ENCODE measurements at places on chromosomes 6 and 20.

GRCh38 chr6:41917528-41917927 is 3.4 kb downstream of the MED20 start:
- DNase-seq, result no peak

DNA sequence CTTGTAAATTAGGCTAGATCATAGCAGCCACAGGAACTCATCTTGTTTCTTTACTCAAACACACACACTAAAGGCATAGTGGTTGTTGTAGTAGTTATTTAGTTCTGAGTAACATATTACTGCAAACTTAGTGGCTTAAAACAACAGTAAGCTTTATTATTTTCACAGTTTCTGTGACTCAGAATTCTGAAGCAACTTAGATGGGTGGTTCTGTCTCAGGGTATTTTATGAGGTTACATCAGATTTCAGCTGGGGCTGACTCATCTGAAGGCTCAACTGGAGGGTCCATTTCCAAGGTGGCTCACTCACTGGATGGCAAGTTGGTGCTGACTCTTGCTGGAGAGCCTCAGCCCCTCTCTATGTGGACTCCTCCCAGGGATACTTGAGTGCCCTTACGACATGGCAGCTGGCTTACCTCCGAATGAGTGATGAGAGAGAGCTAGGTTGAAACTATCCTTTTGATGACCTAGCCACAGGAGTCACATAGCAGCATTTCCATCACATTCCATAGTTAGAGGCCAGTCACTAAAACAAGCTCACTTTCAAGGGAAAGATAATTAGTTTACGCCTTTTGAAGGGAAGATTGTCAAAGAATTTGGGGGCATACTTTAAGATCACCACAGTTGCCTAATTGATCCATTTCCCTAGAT is 136.5 kb upstream of the PRND start:
- DNase-seq, result no peak

DNA sequence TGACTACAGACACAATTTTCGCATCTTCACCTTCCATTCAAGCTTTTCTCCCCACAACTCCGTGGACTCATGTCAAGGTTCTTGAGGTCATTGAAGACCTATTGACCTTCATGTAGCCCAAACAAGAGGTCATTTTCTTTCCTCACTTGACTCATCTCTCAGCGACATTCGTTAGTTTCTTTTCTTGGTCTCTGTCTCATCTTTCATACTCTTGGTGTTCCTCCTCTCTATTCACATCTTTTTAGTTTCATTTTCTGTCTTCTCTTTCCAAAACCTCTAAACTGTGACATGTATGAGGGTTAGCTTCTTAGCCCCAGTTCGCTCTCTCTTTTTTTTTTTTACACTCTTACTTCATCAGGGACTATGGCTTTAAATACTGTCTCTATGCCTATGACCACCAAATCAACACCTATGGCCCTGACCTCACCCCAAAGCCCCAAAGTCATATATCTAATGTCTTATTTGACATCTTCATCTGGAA is 128.6 kb upstream of the BACH2 start:
- DNase-seq, result no peak

DNA sequence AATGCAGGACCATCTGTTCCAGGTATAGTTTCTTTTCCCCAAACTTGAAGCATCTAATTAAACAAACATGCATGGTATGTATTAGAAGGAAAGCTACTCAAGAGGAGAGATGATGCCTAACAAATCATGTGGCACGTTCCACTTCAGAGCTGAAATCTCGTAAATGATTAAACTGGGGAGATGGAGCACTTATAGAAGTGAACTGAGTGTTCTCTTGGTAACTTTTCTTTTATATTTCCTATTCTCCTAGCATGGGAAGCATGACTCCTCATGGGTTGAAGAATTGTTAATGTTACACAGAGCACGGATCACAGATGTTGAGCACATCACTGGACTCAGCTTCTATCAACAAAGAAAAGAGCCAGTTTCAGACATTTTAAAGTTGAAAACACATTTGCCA is 61.1 kb downstream of the CCN2 start:
- no peak for DNase-seq

DNA sequence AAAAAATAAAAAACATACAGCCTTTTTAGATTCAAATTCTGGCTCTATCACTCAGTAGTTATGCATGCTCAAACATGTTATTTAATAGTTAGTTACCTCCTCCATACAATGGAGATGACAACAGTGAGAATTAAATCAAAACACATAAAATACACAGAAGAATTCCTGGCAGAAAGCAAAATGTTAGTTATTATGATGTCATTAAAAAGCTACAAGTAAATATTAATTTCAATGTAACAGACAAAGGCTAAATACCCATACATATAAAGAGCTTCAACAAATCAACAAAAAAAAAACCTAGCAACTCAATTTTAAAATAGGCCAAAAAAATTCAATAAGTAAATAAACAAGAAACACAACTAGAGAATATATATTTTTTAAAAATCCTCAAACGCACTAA is 21.4 kb downstream of the PLN start:
- DNase-seq, result no peak

DNA sequence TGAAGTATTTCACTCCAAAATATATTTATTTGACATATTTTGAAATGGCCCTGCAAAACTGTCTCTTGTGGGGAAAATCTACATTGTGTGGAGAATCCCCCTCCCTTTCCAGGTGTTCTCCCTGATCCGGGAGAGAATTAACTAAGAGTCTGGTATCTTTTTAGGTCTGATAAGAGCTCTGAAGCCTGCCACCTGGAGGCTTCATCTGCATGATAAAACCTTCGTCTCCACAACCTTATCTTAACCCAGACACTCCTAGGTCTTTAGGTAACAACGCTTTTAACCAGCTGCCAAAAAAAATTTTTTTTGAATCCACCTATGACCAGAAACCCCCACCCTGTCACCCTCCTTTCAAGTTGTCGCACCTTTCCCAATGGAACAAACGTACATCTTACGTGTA is 43.0 kb downstream of the FAM184A start:
- no peak for DNase-seq
